ENCODE measurements at places on chromosomes 16 and 17.

- no peak for DNase-seq
Observed at GRCh38 chr17:77841742-77842527, 116.6 kb upstream of the TNRC6C start.

DNA sequence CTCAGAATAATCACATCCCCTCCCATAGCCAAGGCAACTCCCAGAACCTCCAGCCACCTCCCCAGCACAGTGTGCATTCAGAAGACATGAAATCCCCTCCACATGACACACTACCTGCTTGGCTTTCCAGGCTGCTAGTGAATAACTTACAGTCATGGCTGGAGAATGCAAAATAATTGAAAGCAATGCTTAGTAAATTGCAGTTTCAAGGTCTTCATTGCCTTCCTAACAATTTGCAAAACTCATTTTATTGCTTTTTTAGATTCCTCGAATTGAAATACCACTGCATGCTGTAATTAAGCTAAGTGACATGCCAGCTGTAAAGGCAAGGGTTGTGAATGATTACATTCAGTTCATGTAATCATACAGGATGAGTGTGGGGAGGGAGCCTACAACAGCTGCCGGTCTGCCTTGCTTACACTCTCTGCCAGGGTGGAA is 29.0 kb upstream of the HOXB13 start:
- DNase-seq = no peak

DNA sequence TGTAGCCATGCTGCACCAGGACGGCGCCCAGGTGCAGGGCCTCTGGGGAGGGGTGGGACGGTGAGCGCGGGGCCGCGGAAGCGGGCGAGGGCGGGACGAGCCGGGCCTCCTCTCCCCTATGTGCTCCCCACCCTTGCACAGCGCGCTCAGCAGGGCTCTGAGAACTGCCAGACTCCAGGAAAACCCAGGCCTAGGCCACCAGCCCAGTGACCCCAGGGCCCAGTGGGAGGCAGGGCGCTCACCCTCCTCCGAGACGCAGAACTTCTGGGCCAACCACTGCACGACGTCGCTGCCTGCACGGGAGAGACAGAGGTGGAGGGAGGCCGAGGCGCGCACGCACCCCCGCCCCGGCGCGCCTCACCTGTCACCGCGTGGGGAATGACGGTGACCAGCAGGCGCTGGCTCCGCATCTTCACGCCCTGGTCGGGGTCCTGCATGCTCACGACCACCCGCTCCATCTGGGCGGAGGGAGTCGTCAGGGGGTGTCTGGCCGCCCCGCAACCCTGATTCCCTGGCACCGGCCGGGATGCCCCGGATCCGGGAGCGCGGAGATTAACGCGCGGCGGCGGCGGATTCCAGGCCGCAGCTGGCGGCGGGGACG is 603 bp downstream of the RGS11 start:
- no peak for DNase-seq

- no peak for DNase-seq
Observed at GRCh38 chr17:227078-227945, 45.9 kb upstream of the DOC2B start.

All from IMR-90 (cell line).